Stimulated activated naive B cell treated with anti-CD40 and anti-IgM and Interleukin-4, amounts not matched to agents 10 μg/mL and 1 μg/mL and 100 μg/mL, for 72 hours (primary cell): ENCODE measurements at places on chromosomes 4 and X.

GRCh38 chrX:41022566-41022965 is 62.7 kb upstream of the USP9X start:
- DNase-seq, result no peak

GRCh38 chrX:39613482-39613995 is 484.2 kb downstream of the BCOR start:
- DNase-seq, result peak; percentile 10

- no peak for DNase-seq
These were observed 128.7 kb downstream of the MID1IP1 start for GRCh38 chrX:38929966-38930421.

GRCh38 chr4:143133977-143134376 is 50.7 kb upstream of the USP38 start:
- no peak for DNase-seq

DNA sequence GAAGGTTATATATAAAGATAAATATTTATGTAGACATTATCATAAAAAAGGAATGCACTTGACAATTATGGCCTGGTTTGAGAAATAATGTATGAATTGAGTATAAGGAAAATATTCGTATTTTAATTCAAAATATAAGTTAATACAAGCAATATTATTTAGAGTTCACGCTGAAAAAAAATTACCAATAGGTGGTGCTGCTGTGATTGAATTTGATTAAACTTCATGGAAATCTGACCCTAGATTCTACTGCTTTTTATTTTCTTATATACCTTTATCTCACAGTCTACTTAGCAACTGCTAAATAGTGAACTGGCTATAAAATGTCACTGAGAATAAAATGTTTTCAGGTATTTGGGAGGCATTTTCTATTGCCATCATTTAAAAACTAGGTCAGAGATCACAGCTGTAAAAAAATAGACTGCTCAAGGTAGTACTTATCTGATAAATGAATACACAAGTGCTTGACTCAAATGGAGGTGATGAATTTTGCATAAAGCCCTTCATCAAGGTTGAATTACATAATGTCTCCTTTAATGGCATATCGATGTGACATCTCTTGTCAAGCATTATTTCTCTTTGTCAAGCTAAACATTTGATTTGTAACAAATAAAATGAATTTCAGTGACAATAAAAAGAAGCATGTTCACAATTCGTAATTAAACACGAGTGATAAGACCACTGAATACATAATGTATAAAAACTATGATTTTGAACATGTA is 1638.8 kb upstream of the PCDH7 start:
- no peak for DNase-seq

- DNase-seq, result no peak
These were observed 142.4 kb upstream of the ANKRD50 start for GRCh38 chr4:124854968-124855367.

GRCh38 chrX:131818297-131818936 is 204.7 kb upstream of the STK26 start:
- DNase-seq, result no peak

- no peak for DNase-seq
These were observed 907.0 kb downstream of the RAPGEF2 start for GRCh38 chr4:160009656-160010493.

DNA sequence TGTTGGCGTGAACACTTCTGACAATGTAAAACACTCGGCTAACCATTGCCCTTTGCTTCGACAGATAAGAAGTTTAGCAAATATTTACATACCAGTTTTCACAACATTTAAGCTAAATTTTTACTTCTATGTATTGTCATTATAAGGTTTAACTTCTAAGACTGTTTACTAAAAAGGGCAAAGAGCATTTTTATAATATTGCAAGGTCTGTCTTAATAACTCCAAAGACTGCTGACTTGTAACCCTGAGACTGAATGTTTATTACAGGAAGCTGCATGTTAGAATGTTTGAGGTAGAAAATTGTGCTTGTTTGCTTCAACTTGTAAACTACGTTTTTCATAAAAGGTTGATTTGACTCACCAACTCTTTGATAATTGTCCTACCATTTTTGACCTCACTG is 213.2 kb upstream of the RPS6KA3 start:
- no peak for DNase-seq

DNA sequence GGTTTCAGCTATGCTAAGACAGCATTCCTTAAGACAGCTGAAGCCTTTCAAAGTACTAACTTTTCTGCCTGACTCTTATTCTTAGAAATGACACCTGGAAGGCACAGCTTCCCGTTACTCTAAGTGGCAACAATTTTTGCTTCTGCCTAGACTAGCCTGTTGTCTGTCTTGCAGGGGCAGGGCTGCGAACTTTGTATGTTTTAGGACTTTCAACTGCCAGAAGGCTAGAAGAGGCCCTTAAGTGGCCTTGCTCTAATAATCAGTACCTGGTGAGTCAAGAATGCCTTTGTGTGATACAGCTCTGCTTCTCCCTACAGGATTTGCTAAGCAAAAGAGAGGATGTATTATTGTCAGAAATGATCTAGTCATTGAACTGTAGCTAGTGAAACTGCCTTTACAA is 30.0 kb upstream of the TFDP3 start:
- DNase-seq, result no peak

GRCh38 chrX:28756647-28757046 is 169.4 kb downstream of the IL1RAPL1 start:
- no peak for DNase-seq

DNA sequence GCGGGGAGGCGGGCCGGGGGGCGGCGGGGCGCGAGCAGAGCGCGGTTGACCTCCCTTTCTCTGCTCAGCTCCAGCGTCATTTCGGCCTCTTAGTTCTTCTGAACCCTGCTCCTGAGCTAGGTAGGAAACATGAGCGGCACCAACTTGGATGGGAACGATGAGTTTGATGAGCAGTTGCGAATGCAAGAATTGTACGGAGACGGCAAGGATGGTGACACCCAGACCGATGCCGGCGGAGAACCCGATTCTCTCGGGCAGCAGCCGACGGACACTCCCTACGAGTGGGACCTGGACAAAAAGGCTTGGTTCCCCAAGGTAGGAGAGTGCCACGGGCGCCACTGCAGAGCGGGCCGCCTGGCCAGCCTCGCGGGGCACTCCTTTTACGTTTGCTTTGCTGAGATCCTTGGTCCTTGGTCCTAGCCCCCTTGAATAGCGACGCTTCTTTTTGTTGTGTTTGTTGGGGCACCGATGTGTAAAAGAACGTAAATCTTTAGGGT is at the start of gene HTATSF1:
Gene HTATSF1, plus strand, starts transcription at position 37 of the 497 bp plus-strand sequence. Its CDS starts 93 bp downstream, at position 130.
- no peak for DNase-seq

DNA sequence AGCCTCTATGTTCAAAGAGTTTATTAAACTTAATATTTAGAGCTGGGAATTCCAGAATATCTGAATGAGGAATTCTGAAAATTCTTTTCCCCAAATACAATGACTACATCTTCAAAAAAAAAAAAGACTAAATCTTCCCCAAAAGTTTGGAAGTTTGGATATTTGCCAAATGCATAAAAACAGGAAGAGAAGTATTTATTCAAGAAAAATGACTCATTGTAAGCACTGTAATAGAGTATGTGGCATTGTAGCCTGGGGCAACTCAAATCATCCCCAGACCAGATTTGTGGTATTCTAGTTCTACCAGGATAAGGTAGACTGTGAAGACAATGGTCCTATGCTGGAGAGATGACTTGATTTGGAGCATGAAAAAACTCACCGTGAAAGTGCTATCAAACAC is 78.5 kb upstream of the PDHA2 start:
- no peak for DNase-seq

GRCh38 chr4:173539986-173540385 is 10.0 kb upstream of the HAND2 start:
- DNase-seq, result no peak

DNA sequence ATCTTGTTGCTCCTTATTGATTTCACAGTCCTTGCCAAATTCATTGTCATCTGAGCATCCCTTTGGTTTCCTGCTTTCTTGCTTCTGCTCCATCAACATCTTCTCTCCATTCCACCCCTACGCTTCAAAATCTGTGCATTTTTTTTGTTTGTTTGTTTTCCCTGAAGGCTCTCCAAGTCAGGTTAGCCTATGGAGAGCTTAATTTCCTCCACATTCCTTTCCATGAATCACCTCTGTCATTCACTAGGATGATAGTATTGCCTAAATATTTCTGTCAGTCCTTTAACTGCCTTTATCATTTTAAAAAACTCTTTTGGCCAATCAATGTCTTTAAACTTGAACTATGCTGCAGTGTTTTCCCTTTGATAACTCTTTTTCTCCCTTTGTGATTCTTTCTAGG is 67.7 kb downstream of the PPARGC1A start:
- no peak for DNase-seq

DNA sequence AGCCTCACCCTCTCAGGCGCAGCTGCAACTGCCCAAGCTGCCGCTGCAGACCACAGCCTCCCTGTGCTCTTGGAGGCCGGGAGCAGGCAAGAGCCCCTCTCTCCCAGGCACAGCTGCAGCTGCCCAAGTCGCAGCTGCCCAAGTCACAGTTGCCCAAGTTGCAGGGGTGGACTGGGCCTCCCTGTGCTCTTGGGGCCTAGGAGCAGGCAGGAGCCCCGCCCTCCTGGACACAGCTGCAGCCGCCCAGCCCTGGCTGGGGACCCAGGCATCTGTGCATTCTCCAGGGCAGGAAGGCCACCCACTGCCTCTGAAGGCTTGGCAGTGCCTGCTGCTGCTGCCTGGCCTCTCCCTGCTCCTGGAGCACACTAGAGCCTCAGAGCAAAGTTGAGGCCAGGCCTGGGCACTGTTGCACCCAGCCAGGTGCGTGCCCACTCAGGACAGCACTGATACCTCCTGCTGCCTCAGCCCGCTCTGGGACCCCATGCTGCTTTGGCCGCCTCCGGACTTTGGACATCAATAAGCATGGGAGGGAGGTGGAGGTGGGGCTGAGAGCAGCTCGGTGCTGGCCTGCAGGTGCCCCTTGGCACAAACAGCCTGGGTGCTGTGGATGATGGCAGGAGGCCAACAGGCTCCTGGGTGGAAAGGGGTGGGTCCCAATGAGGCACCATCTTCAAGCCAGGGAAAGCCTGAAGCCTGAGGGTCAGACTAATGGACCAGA is 247.5 kb downstream of the PDGFC start:
- no peak for DNase-seq
